ENCODE measurements at places on chromosomes 5 and 9.

DNA sequence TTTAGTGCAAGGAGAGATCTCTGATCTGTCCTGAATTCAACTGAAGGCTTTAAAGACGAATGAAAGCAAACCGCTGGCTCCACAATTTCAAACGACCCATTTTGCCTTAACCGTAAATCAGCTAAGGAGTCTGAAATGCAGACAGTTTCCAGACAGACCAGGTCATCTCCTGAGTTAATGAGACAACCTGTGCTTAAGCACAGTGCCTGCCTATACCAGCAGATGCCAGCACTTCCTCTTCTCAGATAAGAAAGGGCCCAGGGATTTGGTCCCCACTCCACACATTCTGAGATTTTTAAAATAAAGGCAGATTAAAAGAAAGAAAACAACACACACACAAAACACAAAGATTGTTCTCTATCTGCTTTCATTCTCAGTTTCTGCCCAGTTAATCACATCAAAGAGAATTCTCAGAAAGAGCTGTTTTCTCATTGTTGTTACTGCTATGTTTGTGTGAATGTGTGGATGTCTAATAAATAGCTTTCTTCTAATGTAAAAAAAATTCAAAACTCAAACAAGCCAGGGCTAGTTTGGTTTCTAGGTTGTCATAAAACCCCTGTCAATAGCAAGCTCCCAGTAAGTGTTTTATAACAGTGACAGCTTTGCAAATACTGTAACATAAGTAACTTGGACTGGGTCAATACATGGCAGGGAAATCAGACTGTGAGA is 157.7 kb upstream of the SLC24A2 start:
- DNase-seq: peak; percentile 18
- H3K27ac ChIP-seq: no peak overlapping the region
- H3K36me3 ChIP-seq: no peaks in the 10 kb centered on the region
- peaks cover 6% of the 10 kb centered on the region for H3K27me3 ChIP-seq
- no peaks in the 10 kb centered on the region for H3K4me1 ChIP-seq

GRCh38 chr9:83420486-83420885 is 117.7 kb downstream of the FRMD3 start:
- no peak overlapping the region for H3K4me3 ChIP-seq
- H3K36me3 ChIP-seq: no peaks in the 10 kb centered on the region
- DNase-seq: no peak
- H3K27ac ChIP-seq: no peak overlapping the region
- no peaks in the 10 kb centered on the region for H3K4me1 ChIP-seq
- H3K27me3 ChIP-seq: no peaks in the 10 kb centered on the region

GRCh38 chr9:104118916-104119315 is 24.8 kb downstream of the SMC2 start:
- no peaks in the 10 kb centered on the region for H3K4me1 ChIP-seq
- H3K36me3 ChIP-seq: peaks cover 16% of the 10 kb centered on the region
- no peaks in the 10 kb centered on the region for H3K27me3 ChIP-seq
- no peak overlapping the region for H3K27ac ChIP-seq
- no peak overlapping the region for H3K4me3 ChIP-seq

DNA sequence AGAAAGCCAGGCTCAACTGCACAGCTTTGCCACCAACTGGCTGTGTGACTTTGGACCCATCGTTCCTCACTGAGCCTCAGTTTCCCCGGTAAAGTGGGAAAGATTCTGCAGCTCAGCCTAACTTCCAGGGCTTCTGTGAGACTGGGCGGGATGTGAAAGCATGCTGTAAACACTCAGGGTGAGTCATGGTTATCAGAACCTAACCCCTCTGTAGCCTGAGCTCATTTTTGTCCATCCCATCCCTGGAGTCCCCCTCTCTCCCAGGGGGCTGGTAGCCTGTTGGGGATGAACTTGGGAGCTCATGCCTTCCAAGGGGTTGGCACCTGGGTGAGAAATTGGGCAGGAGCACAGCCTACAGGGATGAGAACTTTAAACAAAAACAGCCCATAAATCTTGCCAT is 2.3 kb downstream of the CCDC69 start:
- peak; percentile 9 for DNase-seq
- no peaks in the 10 kb centered on the region for H3K4me1 ChIP-seq
- no peaks in the 10 kb centered on the region for H3K27me3 ChIP-seq
- H3K27ac ChIP-seq: no peak overlapping the region
- no peak overlapping the region for H3K4me3 ChIP-seq

GRCh38 chr5:158463938-158464337 is 605.0 kb upstream of the CLINT1 start:
- no peaks in the 10 kb centered on the region for H3K4me1 ChIP-seq
- no peaks in the 10 kb centered on the region for H3K36me3 ChIP-seq
- no peak for DNase-seq
- H3K4me3 ChIP-seq: no peak overlapping the region
- H3K27ac ChIP-seq: no peak overlapping the region

GRCh38 chr9:92986176-92987119 is 39.1 kb downstream of the FGD3 start:
- no peak overlapping the region for H3K4me3 ChIP-seq
- no peak for DNase-seq
- no peaks in the 10 kb centered on the region for H3K27me3 ChIP-seq
- no peaks in the 10 kb centered on the region for H3K36me3 ChIP-seq
- no peak overlapping the region for H3K27ac ChIP-seq
- no peaks in the 10 kb centered on the region for H3K4me1 ChIP-seq

- H3K27ac ChIP-seq: no peak overlapping the region
- no peaks in the 10 kb centered on the region for H3K27me3 ChIP-seq
- no peaks in the 10 kb centered on the region for H3K36me3 ChIP-seq
- peak; percentile 23 for DNase-seq
- H3K4me3 ChIP-seq: no peak overlapping the region
These were observed 301.6 kb downstream of the NR2F1-AS1 start for GRCh38 chr5:93279296-93279963.

DNA sequence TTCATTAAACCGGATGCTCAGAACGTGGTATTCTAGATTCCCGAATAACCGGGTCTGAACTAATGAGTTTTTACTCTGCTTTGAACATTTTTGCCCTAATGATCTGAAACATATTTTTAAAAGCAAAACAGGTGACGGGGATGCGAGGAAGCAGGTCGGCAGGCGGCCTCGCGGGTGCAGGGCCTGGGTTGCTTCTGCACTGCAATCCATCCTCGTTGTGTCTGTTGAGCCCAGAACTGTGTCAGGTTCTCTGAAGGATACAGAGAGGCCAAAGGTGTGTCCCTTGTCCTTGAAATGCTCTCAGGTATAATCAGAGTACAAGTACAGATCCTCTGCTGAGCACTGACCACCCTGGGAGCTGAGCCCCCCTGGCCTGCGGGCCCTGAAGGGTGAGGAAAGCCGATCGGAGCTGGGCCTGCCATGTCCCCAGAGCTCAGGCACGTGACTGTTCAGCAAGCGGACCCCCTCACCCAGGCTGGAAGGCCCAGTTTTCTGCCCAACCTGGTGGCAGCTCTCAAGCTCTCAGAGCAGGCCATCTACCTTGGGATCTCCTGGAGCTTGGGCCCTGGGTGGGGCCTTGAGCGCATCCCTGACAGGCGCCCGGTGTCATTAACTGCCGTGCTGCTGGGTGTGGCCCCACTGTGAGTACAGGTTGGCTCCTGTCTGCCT is 151.8 kb downstream of the OLFM1 start:
- no peaks in the 10 kb centered on the region for H3K36me3 ChIP-seq
- H3K4me1 ChIP-seq: no peaks in the 10 kb centered on the region
- no peak for DNase-seq
- H3K27me3 ChIP-seq: no peaks in the 10 kb centered on the region
- H3K27ac ChIP-seq: no peak overlapping the region

- H3K4me1 ChIP-seq: peaks cover 9% of the 10 kb centered on the region
These were observed 318.8 kb downstream of the PIK3R1 start for GRCh38 chr5:68534131-68534940.

DNA sequence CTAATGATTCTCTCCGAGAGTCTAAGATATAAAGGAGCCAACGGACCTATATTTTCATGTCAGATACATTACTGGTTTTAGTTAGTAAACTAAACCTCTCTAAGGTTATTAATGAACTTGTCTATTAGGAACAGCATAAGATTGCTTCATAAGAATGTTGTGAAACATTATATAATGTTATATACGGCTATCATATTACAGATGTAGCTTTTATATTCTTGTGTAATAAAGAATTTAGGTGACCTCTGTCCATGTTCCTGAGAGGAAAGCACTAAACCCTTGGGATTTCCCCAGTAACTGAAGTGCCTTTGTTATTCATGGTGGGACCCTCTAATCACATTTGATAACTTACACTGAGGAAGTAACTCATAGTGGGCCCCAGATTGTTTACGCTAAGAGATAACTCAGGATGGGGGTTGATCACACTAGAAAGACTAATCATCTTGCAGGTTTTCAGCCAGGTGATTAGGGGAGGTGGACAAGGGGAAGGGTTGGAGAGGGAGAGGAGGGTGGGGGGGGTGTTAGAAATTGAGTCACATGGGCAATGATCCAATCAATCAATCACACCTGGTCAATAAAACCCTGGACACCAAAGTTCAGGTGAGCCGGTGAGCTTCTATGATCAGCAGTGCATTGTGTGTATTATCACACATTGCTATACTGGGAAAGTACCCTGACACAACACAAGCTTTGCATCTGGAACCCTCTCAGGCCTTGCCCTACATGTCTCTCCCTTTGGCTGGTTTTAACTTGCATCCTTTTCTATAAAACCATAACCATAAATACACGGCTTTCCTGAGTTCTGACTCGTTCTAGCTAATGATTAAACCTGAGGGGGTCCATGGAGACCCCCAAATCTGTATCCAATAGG is 25.8 kb downstream of the ECPAS start:
- no peak overlapping the region for H3K27ac ChIP-seq
- no peaks in the 10 kb centered on the region for H3K36me3 ChIP-seq
- no peaks in the 10 kb centered on the region for H3K27me3 ChIP-seq
- no peak overlapping the region for H3K4me3 ChIP-seq

GRCh38 chr9:107782789-107783188 is 293.2 kb upstream of the KLF4 start:
- H3K36me3 ChIP-seq: no peaks in the 10 kb centered on the region
- H3K27me3 ChIP-seq: no peaks in the 10 kb centered on the region
- DNase-seq: no peak
- H3K27ac ChIP-seq: no peak overlapping the region

DNA sequence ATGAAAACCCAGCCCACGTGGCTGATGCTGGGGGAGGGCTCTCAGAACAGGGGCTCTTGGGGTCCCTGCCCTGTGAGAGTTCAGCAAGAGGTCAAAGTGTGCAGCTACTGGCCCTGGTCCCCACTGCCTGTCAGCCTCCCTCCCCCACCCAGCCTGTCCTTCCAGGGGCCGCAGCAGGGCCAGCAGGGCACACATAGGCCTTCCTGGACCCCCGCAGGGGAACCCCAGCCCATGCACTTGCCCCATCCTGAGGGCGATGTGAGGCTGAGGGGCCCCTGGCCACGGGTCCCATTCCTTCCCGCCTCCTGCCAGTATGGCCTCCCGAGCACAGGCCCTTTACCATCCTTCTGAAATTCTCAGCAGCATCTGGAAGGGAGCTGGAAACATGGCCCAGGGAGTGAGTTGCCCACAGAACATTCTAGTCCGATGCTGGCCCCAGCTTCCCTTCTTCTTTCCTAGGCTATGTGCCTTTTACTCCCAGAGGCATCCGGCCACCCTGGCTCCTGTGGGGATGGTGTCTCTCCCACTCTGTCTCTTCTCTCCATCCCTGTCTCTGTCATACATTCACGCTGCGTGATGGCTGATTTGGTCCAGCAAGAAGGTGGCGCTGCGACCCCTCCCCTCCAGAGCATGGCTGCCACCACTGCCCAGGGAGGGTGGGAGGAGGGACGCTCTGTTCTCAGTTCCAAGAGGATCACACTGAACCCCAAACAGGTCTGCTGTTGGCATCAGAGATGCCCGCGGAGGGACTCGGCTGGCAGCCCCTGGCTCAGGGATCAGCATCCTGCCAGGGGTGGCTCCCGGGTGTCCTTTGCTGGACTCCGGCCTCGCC is 19.6 kb downstream of the MRPL36 start:
- no peak overlapping the region for H3K27ac ChIP-seq
- H3K36me3 ChIP-seq: no peaks in the 10 kb centered on the region
- H3K4me1 ChIP-seq: no peaks in the 10 kb centered on the region

- H3K27me3 ChIP-seq: no peaks in the 10 kb centered on the region
- no peak overlapping the region for H3K4me3 ChIP-seq
These were observed 10.6 kb downstream of the DIPK1B start for GRCh38 chr9:136722969-136723356.

DNA sequence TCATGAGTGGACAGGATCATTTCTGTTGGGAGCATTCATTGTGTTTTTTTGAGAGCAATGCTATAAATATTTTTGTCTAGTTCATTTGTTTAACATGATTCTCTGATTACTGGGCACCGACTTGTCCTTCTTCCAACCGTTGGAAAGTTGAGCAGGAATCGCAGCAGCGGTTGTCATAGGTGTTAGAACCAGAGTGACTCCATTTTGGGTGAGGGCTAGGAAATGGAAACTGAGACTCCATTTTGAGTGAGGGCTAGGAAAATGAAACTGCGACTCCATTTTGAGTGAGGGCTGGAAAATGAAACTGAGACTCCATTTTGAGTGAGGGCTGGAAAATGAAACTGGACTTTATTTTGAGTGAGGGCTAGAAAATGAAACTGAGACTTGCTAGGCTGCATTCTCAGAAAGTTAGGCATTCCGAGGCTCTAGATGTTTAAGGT is 100.6 kb downstream of the ICE1 start:
- no peaks in the 10 kb centered on the region for H3K27me3 ChIP-seq
- no peaks in the 10 kb centered on the region for H3K36me3 ChIP-seq
- DNase-seq: no peak
- H3K4me1 ChIP-seq: no peaks in the 10 kb centered on the region

DNA sequence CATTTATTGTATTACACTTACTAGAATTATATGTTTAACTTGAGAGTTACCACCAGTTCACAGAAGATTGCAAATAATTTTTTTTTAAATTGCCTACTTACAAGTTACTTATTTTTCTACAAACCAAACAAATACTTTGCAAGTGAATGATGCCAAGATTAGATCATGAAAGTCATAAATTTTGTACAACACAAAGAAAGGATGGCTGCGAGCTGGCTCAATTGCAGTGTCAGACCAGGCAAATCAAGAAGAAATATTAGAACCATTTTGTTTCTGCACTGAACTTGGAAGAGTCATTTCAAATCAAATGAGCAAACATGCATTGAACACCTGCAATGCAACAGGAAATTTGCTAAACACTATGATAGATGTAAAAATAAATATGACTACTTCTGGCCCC is 97.3 kb downstream of the PLCXD3 start:
- no peak overlapping the region for H3K27ac ChIP-seq
- no peaks in the 10 kb centered on the region for H3K27me3 ChIP-seq
- H3K4me1 ChIP-seq: peaks cover 13% of the 10 kb centered on the region
- peak; percentile 48 for DNase-seq
- H3K4me3 ChIP-seq: no peak overlapping the region

- H3K4me1 ChIP-seq: peaks cover 2% of the 10 kb centered on the region
- H3K27me3 ChIP-seq: peaks cover 10% of the 10 kb centered on the region
- no peak overlapping the region for H3K27ac ChIP-seq
- no peak overlapping the region for H3K4me3 ChIP-seq
- no peaks in the 10 kb centered on the region for H3K36me3 ChIP-seq
- no peak for DNase-seq
These were observed 5.4 kb downstream of the RGS3 start for GRCh38 chr9:113468716-113469448.

DNA sequence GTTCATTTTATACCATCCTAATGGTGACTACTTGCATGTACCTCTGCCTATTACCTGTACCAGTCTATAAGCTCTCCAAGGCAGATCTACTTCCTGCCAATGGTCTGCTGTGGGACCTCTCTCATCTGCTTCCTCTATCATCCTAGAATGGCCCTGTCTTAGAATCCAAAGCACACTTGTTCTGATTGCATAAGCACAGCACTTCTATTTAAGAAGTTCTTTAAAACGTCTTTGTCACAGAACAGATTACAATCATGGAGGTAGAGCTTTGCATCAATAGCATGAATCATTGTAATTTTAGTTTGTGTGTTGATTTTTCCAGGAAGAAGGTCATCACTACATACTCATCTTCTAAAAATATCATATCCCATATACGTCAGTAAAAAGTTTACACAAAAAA is 131.8 kb upstream of the ACOT12 start:
- no peaks in the 10 kb centered on the region for H3K4me1 ChIP-seq
- H3K4me3 ChIP-seq: no peak overlapping the region
- no peak overlapping the region for H3K27ac ChIP-seq
- H3K36me3 ChIP-seq: no peaks in the 10 kb centered on the region
